Uterine smooth muscle cell (primary cell): ENCODE measurements at places on chromosomes 1 and 21. TPM values are rescaled to one million over a fixed set of nuclear protein-coding genes. Genes with fewer than 3 reads are reported as not detected.

The KRTAP10-6 gene
- total RNA-seq, result not detected in 2 replicates

The NTMT2 gene
- not detected in 2 replicates for total RNA-seq

The KCNT2 gene
- total RNA-seq, result 1.8 and 6.0 TPM in 2 replicates

The DMBX1 gene
- not detected in 2 replicates for total RNA-seq

The AIRE gene
- under 0.01 TPM in 1 of 2 replicates, not detected in the other for total RNA-seq

The RGS1 gene
- not detected in 2 replicates for total RNA-seq

The GNAT2 gene
- 0.33 TPM in 1 of 2 replicates, not detected in the other for total RNA-seq

The CD55 gene
- total RNA-seq, result 28.0 and 41.2 TPM in 2 replicates

The GCSAML gene
- under 0.01 TPM in 1 of 2 replicates, not detected in the other for total RNA-seq

The BRINP3 gene
- total RNA-seq, result not detected in 2 replicates

The OR2T11 gene
- total RNA-seq, result not detected in 2 replicates

The NECTIN4 gene
- 0.11 and 0.25 TPM in 2 replicates for total RNA-seq

The DRAXIN gene
- total RNA-seq, result under 0.01 and 0.12 TPM in 2 replicates

The CHODL gene
- 0.11 TPM in 1 of 2 replicates, not detected in the other for total RNA-seq

The PRRX1 gene
- 154 and 219 TPM in 2 replicates for total RNA-seq

The MAP3K6 gene
- total RNA-seq, result 13.2 and 16.1 TPM in 2 replicates

The PALMD gene
- total RNA-seq, result 0.37 and 0.55 TPM in 2 replicates

The RIPPLY3 gene
- not detected in 2 replicates for total RNA-seq

The ZNF648 gene
- total RNA-seq, result not detected in 2 replicates

The FAM110D gene
- under 0.01 TPM in 2 replicates for total RNA-seq

The LENEP gene
- 1.00 TPM in 1 of 2 replicates, not detected in the other for total RNA-seq

The PKP1 gene
- total RNA-seq, result 0.55 and 0.75 TPM in 2 replicates

The OR10R2 gene
- total RNA-seq, result not detected in 2 replicates

The TACSTD2 gene
- 0.11 and 0.12 TPM in 2 replicates for total RNA-seq

The SPRR4 gene
- not detected in 2 replicates for total RNA-seq

The FCRL6 gene
- not detected in 2 replicates for total RNA-seq

The SORT1 gene
- total RNA-seq, result 5.8 and 12.6 TPM in 2 replicates

The EVA1C gene
- total RNA-seq, result 12.0 and 15.5 TPM in 2 replicates

The PDZK1IP1 gene
- total RNA-seq, result not detected in 2 replicates

The ARHGAP30 gene
- total RNA-seq, result not detected in 2 replicates

The LRRC38 gene
- total RNA-seq, result 0.50 TPM in 1 of 2 replicates, not detected in the other

The DISP3 gene
- total RNA-seq, result under 0.01 TPM in 2 replicates

The SPRR5 gene
- not detected in 2 replicates for total RNA-seq

The SRGAP2 gene
- total RNA-seq, result 51.0 and 65.4 TPM in 2 replicates

The HORMAD1 gene
- not detected in 2 replicates for total RNA-seq

The LAD1 gene
- total RNA-seq, result not detected in 2 replicates

The ZNF496 gene
- total RNA-seq, result 17.8 and 20.1 TPM in 2 replicates

The MROH9 gene
- total RNA-seq, result under 0.01 TPM in 1 of 2 replicates, not detected in the other

The SIPA1L2 gene
- total RNA-seq, result 0.44 and 2.1 TPM in 2 replicates

The SNIP1 gene
- total RNA-seq, result 23.4 and 25.6 TPM in 2 replicates

The CDC20 gene
- 37.7 and 171 TPM in 2 replicates for total RNA-seq

The CSF3R gene
- total RNA-seq, result 0.11 and 0.12 TPM in 2 replicates

The GBP7 gene
- total RNA-seq, result 0.12 TPM in 1 of 2 replicates, not detected in the other

The CA6 gene
- not detected in 2 replicates for total RNA-seq

The FCGR2B gene
- total RNA-seq, result not detected in 2 replicates

The CFAP298 gene
- 29.5 and 33.6 TPM in 2 replicates for total RNA-seq

The CHRM3 gene
- total RNA-seq, result 0.11 TPM in 1 of 2 replicates, not detected in the other

The FGR gene
- total RNA-seq, result not detected in 2 replicates

The UMODL1 gene
- 0.12 TPM in 1 of 2 replicates, not detected in the other for total RNA-seq

The RBM11 gene
- 0.12 and 0.44 TPM in 2 replicates for total RNA-seq

The STIL gene
- total RNA-seq, result 5.5 and 15.6 TPM in 2 replicates

The TMEM52 gene
- 0.11 and 0.25 TPM in 2 replicates for total RNA-seq

The TMOD4 gene
- total RNA-seq, result 0.22 TPM in 1 of 2 replicates, not detected in the other

The OVAAL gene
- total RNA-seq, result not detected in 2 replicates

The SPOCD1 gene
- 71.4 and 85.6 TPM in 2 replicates for total RNA-seq

The GRHL3 gene
- not detected in 2 replicates for total RNA-seq

The HES5 gene
- not detected in 2 replicates for total RNA-seq
